ENCODE measurements at places on chromosomes 3 and 15. TPM values are rescaled to one million over a fixed set of nuclear protein-coding genes. Genes with fewer than 3 reads are reported as not detected.

Gene KCNH8
- 7.1 TPM for total RNA-seq

Gene ERICH6
- 9.7 TPM for total RNA-seq

Gene EFCAB12
- total RNA-seq: 13.7 TPM

DNA sequence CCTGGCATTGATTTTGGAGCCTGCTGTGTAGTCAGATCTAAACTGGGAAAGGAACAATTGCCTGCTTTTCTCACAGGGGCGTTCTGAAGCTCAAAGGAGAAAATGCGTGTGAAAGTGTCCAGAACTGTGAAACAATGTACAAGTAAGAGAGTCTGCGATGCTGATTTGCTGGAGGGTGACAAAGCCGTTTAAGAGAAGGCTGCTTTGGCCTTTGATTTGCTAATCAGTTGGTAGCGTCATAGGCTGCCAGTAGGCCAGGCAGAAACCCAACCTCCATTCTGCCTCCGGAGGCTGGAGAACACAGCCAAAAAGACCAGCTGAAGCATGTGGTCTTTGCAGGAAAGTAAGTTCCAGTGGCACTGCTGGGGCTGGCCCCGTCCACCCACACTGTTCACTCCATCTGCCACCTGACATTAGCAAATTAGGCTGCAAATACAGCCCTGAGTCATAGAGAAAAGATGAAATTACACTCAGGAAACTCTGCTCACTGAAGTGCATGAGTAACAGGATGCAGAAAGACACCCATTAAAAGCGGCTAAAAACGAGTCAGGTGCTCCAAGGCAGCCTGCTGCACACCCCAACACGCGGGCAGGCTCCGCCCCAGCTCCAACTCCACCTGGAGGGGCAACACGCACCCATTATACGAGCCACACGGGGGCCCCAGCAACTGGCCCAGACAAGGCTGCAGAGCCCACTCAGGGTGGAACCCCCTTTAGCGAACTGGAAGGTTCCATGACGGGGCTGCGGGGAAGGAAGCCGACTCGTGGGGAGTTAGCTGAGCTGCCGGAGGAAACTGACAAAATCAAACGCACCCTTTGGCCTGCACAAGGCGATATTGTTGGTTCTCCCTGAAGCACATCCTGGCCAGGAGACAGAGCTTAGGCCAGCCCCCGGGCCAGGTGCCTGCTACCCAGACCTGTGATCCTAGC, 31.6 kb downstream of the ZDHHC19 start:
- no peaks in the 10 kb centered on the region for H3K27me3 ChIP-seq
- no peak overlapping the region for H3K27ac ChIP-seq
- no peak overlapping the region for H3K4me3 ChIP-seq
- no peak for DNase-seq
- H3K4me1 ChIP-seq: peaks cover 7% of the 10 kb centered on the region

GRCh38 chr3:54905920-54906319, 21.9 kb downstream of the LRTM1 start:
- H3K4me1 ChIP-seq: no peaks in the 10 kb centered on the region
- H3K27ac ChIP-seq: no peak overlapping the region
- H3K4me3 ChIP-seq: no peak overlapping the region
- no peak for DNase-seq
- H3K27me3 ChIP-seq: no peaks in the 10 kb centered on the region

DNA sequence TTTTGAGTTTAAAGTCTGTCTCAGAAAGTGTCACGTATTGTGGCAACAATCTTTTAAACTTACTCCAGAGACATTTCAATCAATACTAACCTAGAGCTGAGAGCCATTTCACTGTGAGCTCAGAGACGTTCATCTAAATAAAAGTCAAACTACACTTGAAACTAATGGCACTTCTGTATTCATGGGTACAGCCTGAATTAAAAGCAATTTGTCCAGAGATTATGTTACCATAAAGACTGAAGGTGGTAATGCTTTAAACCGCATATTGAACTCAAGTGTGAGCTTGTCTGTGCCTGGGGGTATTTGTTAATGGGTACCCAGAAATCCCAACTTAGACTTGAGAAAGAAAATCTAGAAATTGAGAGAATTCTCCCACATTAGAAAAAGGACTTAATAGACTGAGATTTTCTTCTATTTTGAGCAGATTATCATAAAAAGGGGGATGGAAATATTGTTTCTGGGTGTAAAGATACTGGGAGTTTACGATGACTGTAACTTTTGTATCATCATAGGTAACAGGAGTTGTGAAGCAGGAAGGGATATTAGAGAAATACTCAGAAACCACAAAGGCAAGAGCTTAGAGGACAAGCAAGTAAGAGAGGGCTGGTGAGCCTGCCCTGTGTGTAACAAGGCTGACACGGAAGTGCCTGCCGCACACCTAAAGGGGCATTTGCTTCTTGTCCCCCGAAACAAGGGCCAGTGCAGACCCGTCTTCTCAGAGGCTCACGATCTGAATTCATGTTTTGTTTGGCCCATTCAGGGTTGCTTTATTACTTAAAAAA, 36.9 kb downstream of the LRIG1 start:
- no peaks in the 10 kb centered on the region for H3K4me1 ChIP-seq
- DNase-seq: no peak
- H3K27ac ChIP-seq: no peak overlapping the region
- H3K4me3 ChIP-seq: no peak overlapping the region
- no peaks in the 10 kb centered on the region for H3K27me3 ChIP-seq

DNA sequence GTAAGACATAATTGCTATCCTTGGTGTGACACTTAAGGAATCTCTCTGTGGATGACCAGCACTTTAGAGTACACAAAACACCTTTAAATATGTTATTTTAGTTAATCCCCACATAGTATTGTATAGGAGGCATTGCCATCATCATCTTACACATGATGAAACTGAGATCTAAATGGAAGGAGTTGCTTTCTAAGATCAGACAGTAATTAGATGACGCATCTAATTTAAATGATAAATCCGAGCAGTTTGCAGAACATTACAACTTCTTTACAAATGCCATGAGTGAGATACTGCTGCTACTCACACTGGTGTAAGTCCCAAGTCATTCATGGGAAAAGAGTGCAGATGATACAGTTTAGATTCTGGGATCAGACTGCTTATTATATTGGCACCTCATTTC, 431.9 kb downstream of the MFSD1 start:
- no peak overlapping the region for H3K4me3 ChIP-seq
- no peak for DNase-seq
- H3K36me3 ChIP-seq: no peaks in the 10 kb centered on the region
- H3K27me3 ChIP-seq: no peaks in the 10 kb centered on the region
- H3K4me1 ChIP-seq: no peaks in the 10 kb centered on the region

- DNase-seq: no peak
- H3K4me3 ChIP-seq: no peak overlapping the region
Observed at GRCh38 chr15:101033801-101034200, 114.6 kb downstream of the LRRK1 start.

GRCh38 chr3:4744405-4745234, 234.6 kb upstream of the BHLHE40 start:
- no peak for DNase-seq
- peaks cover 19% of the 10 kb centered on the region for H3K4me1 ChIP-seq
- H3K36me3 ChIP-seq: no peaks in the 10 kb centered on the region
- H3K27ac ChIP-seq: no peak overlapping the region
- H3K4me3 ChIP-seq: no peak overlapping the region

- no peaks in the 10 kb centered on the region for H3K27me3 ChIP-seq
- no peaks in the 10 kb centered on the region for H3K4me1 ChIP-seq
- no peak overlapping the region for H3K4me3 ChIP-seq
- H3K27ac ChIP-seq: no peak overlapping the region
- no peaks in the 10 kb centered on the region for H3K36me3 ChIP-seq
Observed at GRCh38 chr3:125440970-125441369, 65.8 kb upstream of the ZNF148 start.

DNA sequence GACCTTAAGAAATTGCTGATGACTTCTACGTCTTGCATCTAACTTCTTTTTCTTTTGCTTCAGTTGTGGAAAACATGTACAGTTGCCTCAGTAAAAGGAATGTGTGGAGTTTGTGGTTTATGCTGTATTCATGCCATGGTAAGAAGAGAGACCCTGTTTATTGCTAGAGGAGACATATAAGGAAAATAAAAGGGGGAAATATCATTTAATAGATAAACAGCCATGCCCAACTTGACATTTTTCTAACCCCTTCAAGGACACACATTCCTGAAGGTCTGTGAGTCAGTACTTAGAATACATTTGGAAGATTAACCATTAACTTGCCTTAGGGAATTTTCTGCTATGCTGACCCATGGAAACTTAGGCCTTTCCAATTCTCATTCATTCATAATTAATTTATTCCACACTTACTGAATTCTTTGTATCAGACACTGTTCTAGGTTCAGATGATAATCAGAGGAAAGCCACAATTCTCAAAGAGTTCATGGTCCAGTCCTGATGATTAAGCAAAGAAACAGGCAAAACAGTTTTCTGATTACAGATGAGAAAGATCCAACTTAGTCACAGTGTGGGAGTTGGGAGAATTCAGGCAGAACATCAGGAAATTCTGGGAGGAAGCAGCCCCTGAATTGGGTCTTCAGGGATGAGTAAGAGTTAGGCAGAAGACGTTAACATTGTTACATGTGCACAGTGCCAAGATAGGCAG, 329.8 kb upstream of the RASGRP1 start:
- no peak overlapping the region for H3K4me3 ChIP-seq
- H3K27me3 ChIP-seq: no peaks in the 10 kb centered on the region
- no peaks in the 10 kb centered on the region for H3K36me3 ChIP-seq
- peaks cover 7% of the 10 kb centered on the region for H3K4me1 ChIP-seq
- no peak for DNase-seq

All from testis (tissue), 5 donors.